ENCODE measurements at places on chromosomes 4 and X. TPM values are rescaled to one million over a fixed set of nuclear protein-coding genes. Genes with fewer than 3 reads are reported as not detected.

SPP1 gene
- 2.4 TPM for total RNA-seq

ZNF674 gene
- 8.1 TPM for total RNA-seq

VCX gene
- total RNA-seq = not detected

GAGE12H gene
- not detected for total RNA-seq

ALAS2 gene
- total RNA-seq = not detected

TET2 gene
- 10.4 TPM for total RNA-seq

TECRL gene
- total RNA-seq = not detected
